ENCODE measurements at places on chromosomes 12 and 14.
A peak's percentile ranks its signal among the peaks of the same experiment; 100 is the strongest.

DNA sequence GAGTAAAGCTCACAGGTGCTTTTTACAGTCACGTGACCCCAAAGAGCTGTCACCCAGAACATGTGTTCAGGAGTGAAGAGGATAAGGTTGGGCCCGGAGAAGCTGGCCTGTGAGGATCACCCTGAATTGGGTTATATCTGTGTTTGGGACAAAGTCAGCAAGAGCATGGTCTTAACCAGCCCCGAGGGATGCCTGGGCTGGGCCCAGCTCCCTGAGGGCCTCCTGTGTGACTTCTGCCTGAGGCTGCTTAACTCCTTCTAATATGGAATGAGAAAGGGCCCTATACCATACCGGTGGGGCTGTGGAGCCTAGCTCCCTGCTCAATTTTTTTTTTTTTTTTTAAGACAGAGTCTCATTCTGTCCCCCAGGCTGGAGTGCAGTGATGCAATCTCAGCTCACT is 2.5 kb downstream of the CDCA4 start:
- DNase-seq = no peak

GRCh38 chr14:92993302-92993701 is 70.4 kb downstream of the CHGA start:
- DNase-seq = no peak

- DNase-seq = no peak
These were observed 7.2 kb downstream of the LGALS3 start for GRCh38 chr14:55136241-55136640.

GRCh38 chr14:32980178-32980901 is 41.7 kb downstream of the NPAS3 start:
- DNase-seq = no peak

DNA sequence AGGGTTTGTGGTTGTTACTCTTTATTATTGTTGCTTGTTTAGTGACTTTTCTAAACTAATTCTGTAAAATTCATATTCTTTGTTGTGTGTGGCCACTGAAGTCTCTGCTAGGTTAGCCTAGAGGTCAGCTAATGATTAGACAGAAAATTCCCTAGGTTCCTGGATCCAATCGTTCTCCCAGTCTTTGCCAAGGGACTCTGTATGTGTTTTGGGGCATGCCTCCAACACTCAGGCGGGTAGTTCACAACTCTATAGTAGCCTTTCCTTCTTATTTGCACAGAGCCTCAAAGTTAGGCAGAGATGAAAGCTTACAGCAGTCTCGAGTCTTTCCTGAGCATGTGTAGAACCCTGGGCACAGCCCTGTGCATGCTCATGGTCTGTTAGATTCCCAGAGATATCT is 32.7 kb upstream of the RIN3 start:
- no peak for DNase-seq

DNA sequence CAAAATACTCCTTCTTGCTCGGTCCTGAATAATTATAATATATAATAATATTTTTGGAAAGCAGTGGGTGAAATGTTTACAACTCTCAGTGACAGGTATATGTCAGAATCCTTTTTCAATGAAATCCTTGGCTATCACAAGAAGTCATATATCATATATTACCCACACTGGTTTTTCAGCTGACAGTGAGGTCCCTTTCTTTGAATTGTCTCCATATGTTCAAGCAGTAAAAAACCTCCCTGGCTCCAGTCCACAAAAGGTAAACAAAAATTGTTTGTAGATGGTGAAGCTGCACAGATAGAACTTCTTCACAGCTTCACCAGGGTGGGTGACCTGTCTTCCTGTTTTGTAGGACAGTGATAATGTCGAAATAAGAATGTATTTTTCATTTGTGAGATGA is 44.0 kb downstream of the A2ML1 start:
- DNase-seq = no peak

DNA sequence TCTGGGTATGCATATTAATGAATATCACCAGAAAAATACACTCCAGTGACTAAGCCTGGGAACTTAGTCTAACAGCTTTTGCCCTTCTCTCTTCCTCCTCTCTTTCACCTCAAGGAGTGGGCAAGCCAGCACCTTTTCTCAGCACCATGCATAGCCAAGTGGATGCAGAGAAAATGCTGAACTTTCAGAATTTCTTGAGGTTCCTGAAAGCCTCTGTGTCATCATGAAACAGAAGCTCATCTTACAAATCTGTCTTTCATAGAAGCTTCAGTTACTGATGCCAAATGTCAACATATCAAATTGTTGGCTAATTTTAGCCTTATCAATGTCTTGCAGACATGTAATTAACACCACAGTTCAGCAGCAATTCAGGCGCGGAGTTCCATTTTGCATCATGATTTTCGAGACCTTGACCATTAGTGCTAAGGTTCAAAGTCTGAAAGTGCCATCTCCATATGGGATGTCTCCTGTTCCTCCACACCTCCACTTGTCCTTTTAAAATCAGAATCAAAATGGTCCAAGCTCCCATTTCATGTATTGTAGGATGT is 51.1 kb upstream of the RPH3A start:
- DNase-seq = no peak

GRCh38 chr14:29486132-29486531 is 441.5 kb downstream of the PRKD1 start:
- DNase-seq = no peak

DNA sequence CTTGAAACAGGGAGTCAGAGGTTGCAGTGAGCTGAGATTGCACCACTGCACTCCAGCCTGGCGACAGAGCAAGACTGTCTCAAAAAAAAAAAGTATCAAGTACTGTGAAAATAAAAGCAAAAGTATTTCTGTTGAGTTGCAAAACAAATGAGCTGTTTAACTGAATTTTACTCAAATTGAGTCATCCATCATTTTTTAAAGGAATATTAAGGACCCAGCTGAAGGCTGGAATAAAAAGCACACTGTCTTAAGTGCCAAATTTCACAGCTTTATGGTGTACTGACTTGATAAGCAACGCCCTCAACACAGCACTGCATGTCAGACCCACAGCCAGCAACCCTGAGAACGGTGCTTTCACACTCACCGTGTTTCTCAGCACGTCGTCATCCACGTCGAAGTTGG is 57.9 kb downstream of the AMN start:
- peak; percentile 39 for DNase-seq

DNA sequence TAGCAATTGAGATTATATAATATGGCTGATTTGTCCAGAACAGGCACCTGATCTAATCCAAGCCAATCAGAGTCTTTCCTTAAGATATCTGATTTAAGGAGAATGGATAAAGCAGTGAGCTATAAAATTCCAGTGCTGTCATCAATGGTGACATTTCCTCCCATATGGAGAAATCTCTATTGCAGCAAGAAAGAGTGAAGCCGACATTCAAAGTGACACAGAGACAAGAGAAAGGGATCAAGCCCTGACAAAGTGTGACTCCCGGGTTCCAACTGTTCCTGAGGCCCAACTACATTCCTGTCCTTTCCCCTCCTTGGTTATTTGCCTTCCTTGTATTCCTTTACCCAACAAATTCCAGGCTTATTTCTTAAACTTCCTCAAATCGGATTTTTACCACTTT is 430.0 kb upstream of the SOX5 start:
- DNase-seq = no peak

GRCh38 chr14:48193893-48194292 is 518.5 kb upstream of the MDGA2 start:
- no peak for DNase-seq

- DNase-seq = no peak
These were observed 2.2 kb downstream of the FRMD6 start for GRCh38 chr14:51653775-51654532.

GRCh38 chr14:28911521-28911920 is 144.9 kb downstream of the FOXG1 start:
- no peak for DNase-seq

DNA sequence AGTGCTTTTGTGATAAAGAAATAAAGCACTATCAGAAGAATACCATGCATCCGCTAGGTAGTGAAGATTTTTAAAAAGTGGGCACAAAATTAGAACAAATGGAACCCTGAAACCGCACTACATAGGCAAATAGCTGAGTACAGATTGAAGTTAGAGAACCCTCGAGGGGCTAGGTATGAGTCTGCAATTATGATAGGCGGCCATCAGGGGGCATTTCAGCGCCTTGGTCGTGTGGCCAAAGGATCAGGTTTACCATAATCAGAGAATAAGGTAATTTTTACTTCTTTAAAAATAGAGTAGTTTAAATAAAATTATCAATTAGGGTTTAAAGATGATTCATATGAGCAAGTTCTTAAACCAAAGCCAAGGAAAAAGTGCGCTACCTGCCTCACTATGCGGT is 129.8 kb downstream of the TMX1 start:
- DNase-seq = no peak

DNA sequence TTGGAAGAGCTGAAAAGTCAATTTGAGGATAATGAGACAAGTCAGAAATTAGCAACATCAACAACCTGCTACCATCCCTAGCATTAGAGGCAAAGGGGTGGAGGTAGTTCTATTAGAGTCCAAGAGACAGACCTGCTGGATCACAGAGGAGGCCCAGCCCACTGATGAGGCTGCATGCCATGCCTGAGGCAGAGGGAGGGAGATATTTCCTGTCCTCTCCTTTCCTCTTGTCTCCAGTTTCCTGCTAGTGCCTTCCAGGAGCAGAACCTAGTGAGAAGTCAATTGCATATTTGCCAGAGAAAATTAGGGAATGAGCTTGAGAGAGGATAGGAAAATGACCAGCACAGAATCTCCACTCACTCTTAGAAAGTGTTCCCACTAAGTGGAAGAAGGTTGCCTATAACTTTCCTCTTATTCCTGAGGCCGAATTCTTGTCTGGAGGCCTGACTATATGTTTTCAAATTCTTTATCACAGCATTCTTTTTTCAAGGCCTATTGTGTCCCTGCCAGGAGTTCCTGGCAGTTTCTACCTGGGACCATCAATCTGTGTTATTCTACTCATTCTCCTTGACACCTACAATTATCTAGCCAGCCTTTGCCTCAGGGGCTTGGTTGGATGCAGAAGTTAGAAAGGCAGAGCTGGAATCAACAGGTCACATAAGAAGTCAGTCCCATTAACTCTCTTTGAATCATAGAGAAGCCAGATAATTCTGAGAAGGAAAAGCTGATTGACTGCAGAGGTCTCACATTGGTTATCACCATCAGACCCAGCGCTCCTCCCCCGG is 121.9 kb downstream of the EMP1 start:
- DNase-seq = no peak

- no peak for DNase-seq
These were observed 38.3 kb downstream of the ATF7IP start for GRCh38 chr12:14403711-14404196.
